Progenitor cell of endocrine pancreas (in vitro differentiated cells): ENCODE measurements at places on chromosomes 16 and 17.

GRCh38 chr17:30318155-30318554 lies 15.7 kb downstream of the TMIGD1 start:
- DNase-seq = no peak
- peaks cover 1% of the 10 kb centered on the region for H3K4me1 ChIP-seq
- H3K4me3 ChIP-seq = no peak overlapping the region
- no peak overlapping the region for H3K27ac ChIP-seq
- no peaks in the 10 kb centered on the region for H3K36me3 ChIP-seq
- peaks cover 6% of the 10 kb centered on the region for H3K27me3 ChIP-seq

DNA sequence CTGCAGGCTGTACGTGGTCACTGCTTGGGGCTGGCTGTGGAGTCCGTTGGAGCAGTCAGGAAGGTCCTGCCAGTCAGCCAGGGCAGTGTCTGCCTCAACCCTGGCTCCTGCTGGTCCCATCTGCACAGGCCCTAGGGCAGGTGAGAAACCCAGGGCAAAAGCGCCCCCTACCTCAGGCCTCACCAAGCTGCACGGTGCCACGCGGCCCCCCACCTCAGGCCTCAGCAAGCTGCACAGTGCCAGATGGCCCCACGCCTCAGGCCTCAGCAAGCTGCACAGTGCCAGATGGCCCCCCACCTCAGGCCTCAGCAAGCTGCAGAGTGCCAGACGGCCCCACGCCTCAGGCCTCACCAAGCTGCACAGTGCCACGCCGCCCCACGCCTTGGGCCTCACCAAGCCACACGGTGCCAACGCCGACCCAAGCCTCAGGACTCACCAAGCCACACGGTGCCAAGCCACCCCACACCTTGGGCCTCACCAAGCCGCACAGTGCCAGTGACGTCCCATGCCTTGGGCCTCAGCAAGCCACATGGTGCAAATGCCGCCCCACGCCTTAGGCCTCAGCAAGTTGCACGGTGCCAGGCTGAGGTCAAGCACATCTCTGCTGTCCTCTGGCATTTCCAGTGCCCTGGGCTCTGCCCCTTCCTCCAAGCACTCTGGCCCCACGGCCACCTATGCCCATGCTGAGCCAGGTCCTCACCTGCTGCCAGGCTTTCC lies 5.5 kb downstream of the TMEM204 start:
- no peak overlapping the region for H3K27ac ChIP-seq
- H3K27me3 ChIP-seq = no peaks in the 10 kb centered on the region
- DNase-seq = no peak
- no peak overlapping the region for H3K4me3 ChIP-seq
- H3K4me1 ChIP-seq = no peaks in the 10 kb centered on the region

DNA sequence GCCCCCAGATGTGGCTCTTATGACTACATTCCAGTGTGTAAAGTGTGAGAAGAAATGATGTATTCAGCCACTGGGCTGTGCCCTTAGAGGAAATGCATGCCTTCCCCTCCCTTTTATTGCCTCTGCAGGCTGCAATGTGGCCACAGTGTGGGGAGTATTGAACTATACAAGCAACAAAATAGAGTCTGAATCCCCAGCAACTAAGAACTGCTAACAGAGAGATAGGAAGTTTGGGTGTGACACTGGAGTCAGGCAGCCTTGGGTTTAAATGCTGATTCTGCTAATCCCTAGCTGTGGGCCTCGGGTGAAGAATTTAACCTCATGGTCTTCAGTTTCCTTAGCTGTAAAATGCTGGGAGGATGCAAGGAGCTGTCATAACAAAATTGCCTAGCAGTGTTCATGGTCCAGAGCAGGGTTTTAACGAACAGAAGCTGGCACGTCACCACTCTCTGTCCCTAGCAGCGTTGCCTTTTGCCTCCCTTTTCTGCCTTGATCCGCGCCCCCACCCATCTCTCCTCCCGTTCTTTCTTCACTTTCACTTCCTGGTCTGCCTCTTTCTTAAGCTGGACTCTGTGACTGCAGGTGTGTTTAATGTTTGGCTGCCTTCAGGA lies 50.3 kb downstream of the KPNA2 start:
- no peaks in the 10 kb centered on the region for H3K36me3 ChIP-seq
- H3K4me1 ChIP-seq = no peaks in the 10 kb centered on the region
- no peak overlapping the region for H3K4me3 ChIP-seq
- no peaks in the 10 kb centered on the region for H3K27me3 ChIP-seq
- H3K27ac ChIP-seq = no peak overlapping the region

DNA sequence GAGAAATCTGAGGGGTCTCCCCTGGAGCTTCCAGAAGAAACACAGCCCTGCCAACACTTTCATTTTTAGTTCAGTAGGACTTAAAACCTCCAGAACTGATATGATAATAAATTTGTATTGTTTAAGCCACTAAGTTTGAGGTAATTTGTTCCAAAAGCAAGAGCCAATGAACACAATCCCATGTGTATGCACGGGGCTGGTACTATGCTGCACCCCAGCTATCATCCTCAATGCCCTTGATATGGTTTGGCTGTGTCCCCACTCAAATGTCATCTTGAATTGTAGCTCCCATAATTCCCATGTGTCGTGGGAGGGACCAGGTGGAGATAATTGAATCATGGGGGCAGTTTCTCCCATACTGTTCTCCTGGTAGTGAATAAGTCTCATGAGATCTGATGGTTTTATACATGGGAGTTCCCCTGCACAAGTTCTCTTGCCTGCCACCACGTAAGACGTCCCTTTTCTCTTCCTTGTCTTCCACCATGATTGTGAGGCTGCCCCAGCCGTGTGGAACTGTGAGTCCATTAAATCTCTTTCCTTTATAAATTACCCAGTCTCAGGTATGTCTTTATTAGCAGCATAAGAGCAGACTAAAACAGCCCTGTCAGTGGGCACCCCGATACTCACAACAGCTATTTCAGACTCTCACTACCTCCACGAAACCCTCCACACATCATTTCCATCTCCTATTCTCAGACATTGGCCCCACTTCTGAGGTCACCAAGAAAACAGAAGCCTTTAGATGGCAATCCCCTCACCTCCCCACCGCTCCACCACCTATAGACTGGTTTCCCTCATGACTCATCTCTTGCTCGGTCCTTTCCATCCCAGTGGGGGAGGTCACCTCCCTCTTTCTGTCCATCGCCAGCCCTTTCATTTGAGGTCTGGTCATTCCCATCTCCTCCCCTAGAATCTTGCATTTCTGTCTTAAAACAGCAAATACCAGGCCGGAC lies 8.9 kb upstream of the CACNG1 start:
- peaks cover 14% of the 10 kb centered on the region for H3K4me1 ChIP-seq
- H3K27ac ChIP-seq = no peak overlapping the region
- H3K36me3 ChIP-seq = no peaks in the 10 kb centered on the region
- no peak overlapping the region for H3K4me3 ChIP-seq
- DNase-seq = no peak

GRCh38 chr16:74699666-74700065 lies 996 bp downstream of the MLKL start:
- no peak overlapping the region for H3K27ac ChIP-seq
- peaks cover 5% of the 10 kb centered on the region for H3K4me1 ChIP-seq
- peaks cover 21% of the 10 kb centered on the region for H3K27me3 ChIP-seq
- H3K4me3 ChIP-seq = no peak overlapping the region
- DNase-seq = no peak

- H3K4me3 ChIP-seq = no peak overlapping the region
- no peak overlapping the region for H3K27ac ChIP-seq
- H3K4me1 ChIP-seq = peaks cover 3% of the 10 kb centered on the region
- no peaks in the 10 kb centered on the region for H3K36me3 ChIP-seq
- H3K27me3 ChIP-seq = no peaks in the 10 kb centered on the region
These were observed 5.6 kb upstream of the PCTP start for GRCh38 chr17:55745258-55745657.

GRCh38 chr17:81514489-81514738 lies 1.8 kb upstream of the ACTG1 start:
- peak overlapping the region; percentile 78 for H3K4me3 ChIP-seq
- DNase-seq = no peak
- peak overlapping the region; percentile 94 for H3K27ac ChIP-seq
- H3K4me1 ChIP-seq = peaks cover 24% of the 10 kb centered on the region
- peaks cover 29% of the 10 kb centered on the region for H3K36me3 ChIP-seq

GRCh38 chr16:21222495-21223337 lies 10.8 kb upstream of the ANKS4B start:
- no peaks in the 10 kb centered on the region for H3K27me3 ChIP-seq
- H3K27ac ChIP-seq = peak overlapping the region; percentile 89
- no peak overlapping the region for H3K4me3 ChIP-seq
- peaks cover 31% of the 10 kb centered on the region for H3K4me1 ChIP-seq

- H3K36me3 ChIP-seq = peaks cover 2% of the 10 kb centered on the region
- peaks cover 15% of the 10 kb centered on the region for H3K27me3 ChIP-seq
- H3K4me3 ChIP-seq = peak overlapping the region; percentile 92
- H3K4me1 ChIP-seq = peaks cover 11% of the 10 kb centered on the region
- no peak for DNase-seq
These were observed 14.4 kb upstream of the EEF2K start for GRCh38 chr16:22191532-22192260.

DNA sequence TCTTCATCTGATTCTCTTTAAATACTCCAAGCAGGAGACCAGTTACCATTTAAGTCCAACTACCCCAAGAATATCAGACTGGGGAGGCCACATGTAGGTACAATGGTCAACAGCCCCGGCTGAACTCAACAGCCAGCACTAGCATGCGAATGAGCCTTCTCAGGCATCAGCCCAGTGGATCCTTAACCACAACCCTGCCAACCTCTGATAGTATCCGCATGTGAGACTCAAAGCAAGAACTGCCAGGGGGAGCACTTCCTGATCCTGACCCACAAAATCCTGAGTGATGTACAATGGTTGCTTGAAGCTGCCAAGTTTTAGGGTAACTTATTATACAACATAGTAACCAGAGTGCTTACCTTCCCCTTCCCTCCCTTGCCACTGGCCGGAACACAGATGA lies 4.0 kb downstream of the PYY start:
- DNase-seq = no peak
- no peak overlapping the region for H3K4me3 ChIP-seq
- H3K4me1 ChIP-seq = peaks cover 3% of the 10 kb centered on the region
- H3K27ac ChIP-seq = no peak overlapping the region

DNA sequence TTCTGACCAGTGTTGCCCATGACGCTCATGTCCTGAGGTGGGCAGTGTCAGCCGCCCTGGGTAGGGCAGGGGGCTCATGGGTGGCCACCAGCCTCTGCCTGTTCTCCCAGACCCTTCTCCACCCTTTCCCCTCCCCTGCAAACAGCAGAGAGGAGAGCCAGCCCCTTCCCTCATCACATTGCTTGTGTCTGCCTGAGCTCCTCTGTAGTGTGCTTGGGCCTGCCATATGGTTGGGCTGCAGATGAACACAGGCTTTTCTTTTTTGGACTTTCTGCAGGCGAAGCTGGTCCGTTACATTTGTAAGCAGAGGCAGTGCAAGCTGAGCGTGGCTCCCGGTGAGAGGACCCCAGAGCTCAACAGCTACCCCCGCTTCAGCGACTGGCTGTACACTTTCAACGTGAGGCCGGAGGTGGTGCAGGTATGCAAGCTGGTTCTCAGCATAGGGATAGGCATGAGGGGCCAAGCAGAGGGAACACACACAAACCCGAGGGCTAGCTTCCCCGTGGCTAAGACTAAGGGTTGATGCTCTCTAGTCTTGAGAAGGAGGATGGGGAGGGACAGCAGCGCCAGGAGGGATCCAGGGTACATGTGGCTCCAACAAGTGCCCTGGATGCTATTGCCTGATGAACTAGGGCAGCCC lies 80.6 kb upstream of the LGALS9 start:
- H3K4me3 ChIP-seq = no peak overlapping the region
- DNase-seq = no peak
- peaks cover 9% of the 10 kb centered on the region for H3K36me3 ChIP-seq
- H3K27me3 ChIP-seq = no peaks in the 10 kb centered on the region
- peaks cover 19% of the 10 kb centered on the region for H3K4me1 ChIP-seq

DNA sequence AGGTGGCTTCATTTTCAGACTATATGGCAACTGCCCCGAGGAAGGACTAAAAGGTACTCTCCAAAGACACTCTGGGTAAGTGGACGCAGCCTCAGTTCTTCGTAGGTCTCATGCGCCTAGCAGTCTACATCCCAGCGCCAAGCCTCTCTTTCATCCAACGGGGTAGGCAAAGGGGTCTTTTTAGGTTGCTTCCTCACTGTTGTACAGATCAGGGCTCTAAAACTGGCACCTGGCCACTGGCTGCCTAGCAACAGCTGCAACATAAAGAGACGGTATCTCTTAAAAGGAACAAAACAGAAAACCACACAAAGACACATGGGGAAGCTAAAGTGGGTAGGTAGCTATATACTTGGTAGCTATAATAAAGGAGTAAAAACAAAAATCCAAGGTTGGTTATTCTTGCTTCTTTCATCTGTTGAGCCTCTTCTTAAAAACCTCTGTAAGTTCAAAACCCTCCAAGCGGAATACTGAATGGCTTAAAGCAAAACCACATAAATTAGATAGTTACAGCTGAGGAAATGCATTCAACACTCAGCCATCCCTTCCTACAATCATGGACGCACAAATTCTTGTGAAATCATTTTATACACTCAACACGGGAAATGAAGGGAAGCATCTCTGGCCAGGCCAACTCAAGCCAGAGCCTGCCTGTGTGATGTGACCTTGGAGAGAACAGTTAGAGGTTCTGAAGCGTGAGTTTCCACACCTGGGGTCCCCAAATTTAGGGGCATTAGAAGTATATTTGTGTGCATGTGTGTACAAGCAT lies 22.7 kb downstream of the CYTH1 start:
- no peak overlapping the region for H3K27ac ChIP-seq
- no peak for DNase-seq
- no peaks in the 10 kb centered on the region for H3K36me3 ChIP-seq
- H3K4me3 ChIP-seq = no peak overlapping the region

DNA sequence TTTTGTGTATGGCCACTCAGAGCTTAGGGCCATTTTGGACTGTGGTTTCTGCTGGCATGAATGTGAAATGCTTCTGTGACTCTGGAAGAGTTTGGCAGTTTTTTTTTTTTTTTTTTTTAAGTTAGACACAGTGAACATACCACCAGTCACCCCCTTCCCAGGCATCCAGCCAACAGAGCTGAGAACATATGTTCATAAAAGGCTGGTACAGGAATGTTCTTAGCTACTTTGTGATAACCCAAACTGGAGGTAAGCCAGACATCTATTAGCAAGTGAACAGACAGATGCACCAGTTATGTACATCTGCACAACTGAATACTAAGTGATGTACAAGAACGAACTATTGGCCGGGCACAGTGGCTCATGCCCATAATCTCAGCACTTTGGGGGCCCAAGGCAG lies 92.7 kb downstream of the ABCC1 start:
- DNase-seq = no peak
- H3K27me3 ChIP-seq = no peaks in the 10 kb centered on the region
- H3K36me3 ChIP-seq = peaks cover 20% of the 10 kb centered on the region
- H3K27ac ChIP-seq = no peak overlapping the region
- H3K4me3 ChIP-seq = no peak overlapping the region

- H3K27me3 ChIP-seq = peaks cover 73% of the 10 kb centered on the region
- no peaks in the 10 kb centered on the region for H3K36me3 ChIP-seq
- H3K4me3 ChIP-seq = no peak overlapping the region
- H3K27ac ChIP-seq = no peak overlapping the region
- H3K4me1 ChIP-seq = peaks cover 1% of the 10 kb centered on the region
These were observed 21.8 kb upstream of the ZNHIT3 start for GRCh38 chr17:36464765-36465088.
